Liver (tissue), 10 donors: ENCODE measurements at places on chromosomes 1 and 21. TPM values are rescaled to one million over a fixed set of nuclear protein-coding genes. Genes with fewer than 3 reads are reported as not detected.

DNA sequence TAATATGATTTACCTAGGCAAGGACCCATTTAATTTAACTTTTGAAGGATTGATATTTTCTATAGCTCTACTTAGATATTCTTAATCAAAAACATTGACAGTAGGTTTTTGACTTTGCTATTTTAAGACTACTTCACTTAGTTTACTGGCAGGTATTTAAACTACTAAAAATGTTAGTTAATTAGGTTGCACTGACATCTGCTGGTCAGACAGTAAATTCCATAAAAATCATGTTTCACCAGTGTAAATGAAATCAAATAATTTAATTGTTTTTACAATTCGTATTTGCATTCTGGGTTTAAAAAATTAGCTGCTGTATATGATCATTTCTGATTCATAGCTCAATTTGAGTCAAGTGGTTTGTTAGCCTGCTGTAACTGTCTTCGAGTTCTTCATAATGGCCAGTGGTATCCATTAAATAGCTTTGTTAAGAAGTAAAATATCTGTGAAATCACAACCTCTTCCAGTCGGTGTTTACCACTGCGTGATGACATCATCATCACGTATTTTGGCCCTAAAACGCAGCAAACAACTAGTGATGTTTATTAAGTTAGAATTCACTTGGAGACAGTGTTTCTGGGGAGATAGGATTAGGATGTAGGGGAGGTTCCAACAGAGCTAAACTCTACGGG is 26.2 kb downstream of the EXTL2 start:
- no peak for DNase-seq
- no peak overlapping the region for H3K27ac ChIP-seq
- no peaks in the 10 kb centered on the region for H3K36me3 ChIP-seq
- H3K4me1 ChIP-seq, result no peaks in the 10 kb centered on the region

GRCh38 chr1:205665201-205666045 is 14.9 kb downstream of the SLC45A3 start:
- no peaks in the 10 kb centered on the region for H3K36me3 ChIP-seq
- H3K4me3 ChIP-seq, result no peak overlapping the region
- no peaks in the 10 kb centered on the region for H3K27me3 ChIP-seq
- peak overlapping the region; percentile 94 for H3K27ac ChIP-seq
- DNase-seq, result no peak

GRCh38 chr1:185517808-185518419 is 200.9 kb upstream of the IVNS1ABP start:
- no peaks in the 10 kb centered on the region for H3K4me1 ChIP-seq
- no peak overlapping the region for H3K27ac ChIP-seq
- H3K27me3 ChIP-seq, result no peaks in the 10 kb centered on the region

- no peak for DNase-seq
- H3K27ac ChIP-seq, result no peak overlapping the region
- no peaks in the 10 kb centered on the region for H3K36me3 ChIP-seq
- H3K27me3 ChIP-seq, result no peaks in the 10 kb centered on the region
These were observed 260.6 kb downstream of the SMYD3 start for GRCh38 chr1:246246430-246246829.

DNA sequence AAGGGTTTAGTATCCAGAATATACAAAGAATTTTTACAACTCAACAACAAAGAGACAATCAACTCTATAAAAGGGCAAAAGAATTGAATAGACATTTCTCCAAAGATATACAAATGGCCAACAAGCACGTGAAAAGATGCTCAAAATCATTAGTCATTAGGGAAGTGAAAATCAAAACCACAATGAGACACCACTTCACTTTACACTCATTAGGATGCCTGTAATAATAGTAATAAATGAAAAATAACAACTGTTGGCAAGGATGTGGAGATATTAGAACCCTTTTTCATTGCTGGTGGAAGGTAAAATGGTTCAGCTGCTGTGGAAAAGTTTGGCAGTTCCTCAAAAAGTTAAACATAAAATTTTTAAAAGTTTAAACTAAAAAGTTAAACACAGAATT is 7.0 kb upstream of the ABCD3 start:
- H3K4me3 ChIP-seq, result no peak overlapping the region
- H3K4me1 ChIP-seq, result no peaks in the 10 kb centered on the region
- H3K27ac ChIP-seq, result no peak overlapping the region

- H3K36me3 ChIP-seq, result no peaks in the 10 kb centered on the region
- peaks cover 5% of the 10 kb centered on the region for H3K4me1 ChIP-seq
- H3K27ac ChIP-seq, result no peak overlapping the region
- H3K27me3 ChIP-seq, result peaks cover 15% of the 10 kb centered on the region
These were observed 2.4 kb downstream of the IGSF21 start for GRCh38 chr1:18109756-18110597.

Gene AGMAT
- total RNA-seq, result 83.6 TPM

DNA sequence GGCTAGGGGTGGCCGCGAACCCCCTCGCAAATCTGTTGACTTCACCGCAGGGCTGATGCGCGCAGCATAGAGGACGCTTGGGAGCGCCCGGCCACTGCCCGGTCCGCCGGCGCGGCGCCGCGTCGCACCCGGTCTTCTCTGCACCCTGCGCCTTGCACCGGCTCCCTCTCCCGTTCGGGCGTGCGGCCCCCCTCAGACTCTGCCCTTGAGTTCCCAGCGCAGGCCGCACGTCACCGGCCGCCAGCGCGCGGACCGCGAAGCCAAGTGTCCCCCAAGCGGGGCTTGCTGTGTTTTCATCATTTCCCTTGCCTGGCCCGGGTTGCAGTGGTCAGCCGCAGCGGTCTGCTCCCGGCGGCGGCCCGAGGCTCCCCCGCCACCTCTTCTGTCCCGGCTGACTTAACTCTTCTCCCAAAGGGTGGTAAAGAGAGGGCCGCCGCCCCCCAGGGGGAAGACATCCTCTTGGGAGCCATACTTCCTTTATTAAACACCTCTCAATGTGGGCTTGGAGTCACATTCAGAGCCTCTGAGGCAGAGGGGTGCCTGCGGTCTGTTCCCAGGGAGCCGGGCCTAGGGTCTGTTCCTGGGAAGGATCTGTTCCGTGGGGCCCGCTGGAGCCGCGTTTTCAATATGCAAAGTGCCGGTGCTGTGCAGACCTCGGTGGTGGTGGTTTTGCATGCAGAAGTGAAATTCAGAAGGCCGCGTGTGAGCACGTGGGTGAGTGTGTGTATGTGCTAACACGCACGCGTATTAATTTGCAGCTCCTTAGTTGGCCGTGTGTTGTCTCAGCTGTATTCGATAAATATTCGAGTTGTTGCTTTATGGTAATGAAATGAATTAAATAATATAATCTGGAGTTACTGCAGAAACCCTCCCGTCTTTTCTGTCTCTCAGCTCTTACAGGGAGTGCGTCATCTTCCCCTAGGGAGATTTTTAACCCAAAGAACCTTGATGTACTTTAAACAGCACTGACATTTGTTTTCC is 17.6 kb downstream of the PBX1 start:
- no peaks in the 10 kb centered on the region for H3K36me3 ChIP-seq
- no peaks in the 10 kb centered on the region for H3K27me3 ChIP-seq
- H3K4me3 ChIP-seq, result no peak overlapping the region
- H3K4me1 ChIP-seq, result no peaks in the 10 kb centered on the region
- DNase-seq, result no peak

DNA sequence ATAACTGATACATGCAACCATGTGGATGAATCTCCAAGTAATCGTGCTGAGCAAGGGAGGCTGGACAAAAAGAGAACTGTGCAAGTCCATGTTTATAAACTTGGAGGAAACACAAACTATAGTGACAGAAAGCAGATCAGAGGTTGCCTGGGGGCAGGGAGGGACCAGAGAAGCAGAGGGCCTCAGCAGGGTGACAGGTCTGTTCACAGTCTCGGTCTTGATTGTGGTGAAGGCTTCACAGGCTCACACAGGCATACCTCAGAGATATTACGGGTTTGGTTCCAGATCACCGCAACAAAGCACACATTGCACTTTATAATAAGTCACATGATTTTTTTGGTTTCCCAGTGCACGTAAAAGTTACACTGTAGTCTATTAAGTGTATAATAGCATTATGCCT is 28.5 kb downstream of the ACOT7 start:
- DNase-seq, result no peak
- H3K4me1 ChIP-seq, result peaks cover 19% of the 10 kb centered on the region
- H3K4me3 ChIP-seq, result no peak overlapping the region
- no peak overlapping the region for H3K27ac ChIP-seq

GRCh38 chr1:178457651-178458050 is 39.1 kb downstream of the CLEC20A start:
- no peaks in the 10 kb centered on the region for H3K4me1 ChIP-seq
- H3K36me3 ChIP-seq, result peaks cover 10% of the 10 kb centered on the region
- H3K27ac ChIP-seq, result no peak overlapping the region
- H3K27me3 ChIP-seq, result no peaks in the 10 kb centered on the region
- no peak overlapping the region for H3K4me3 ChIP-seq

Gene FCRL2
- 0.23 TPM for total RNA-seq

Gene LEMD1
- not detected for total RNA-seq

- H3K4me3 ChIP-seq, result no peak overlapping the region
- no peaks in the 10 kb centered on the region for H3K4me1 ChIP-seq
- no peak overlapping the region for H3K27ac ChIP-seq
- no peaks in the 10 kb centered on the region for H3K27me3 ChIP-seq
- DNase-seq, result no peak
These were observed 18.3 kb downstream of the SYNC start for GRCh38 chr1:32684167-32684811.

- H3K4me1 ChIP-seq, result no peaks in the 10 kb centered on the region
- H3K36me3 ChIP-seq, result no peaks in the 10 kb centered on the region
- H3K27me3 ChIP-seq, result peaks cover 6% of the 10 kb centered on the region
- no peak overlapping the region for H3K4me3 ChIP-seq
These were observed 203.6 kb upstream of the GRIK3 start for GRCh38 chr1:37237948-37238347.

DNA sequence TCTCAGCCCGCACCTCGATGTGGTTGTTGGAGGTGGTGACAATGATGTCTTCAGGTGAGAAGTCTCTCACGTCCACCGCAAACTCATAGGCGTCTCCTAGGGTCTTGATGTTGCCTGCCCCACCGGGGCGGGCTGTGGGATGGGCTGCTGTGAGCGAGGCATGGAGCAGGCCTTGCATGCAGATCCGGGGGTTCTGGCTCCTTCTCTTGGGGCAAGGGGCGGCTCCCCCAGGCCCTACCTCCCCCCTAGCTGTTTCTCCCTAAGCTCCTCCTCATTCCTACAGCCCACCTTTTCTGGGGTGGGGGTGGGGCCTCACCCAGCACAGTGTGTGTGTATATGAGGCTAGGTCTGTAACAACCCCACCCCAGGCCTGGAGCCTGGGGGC is 775 bp downstream of the HSPB7 start:
- H3K4me3 ChIP-seq, result no peak overlapping the region
- no peak overlapping the region for H3K27ac ChIP-seq
- peaks cover 7% of the 10 kb centered on the region for H3K4me1 ChIP-seq
- no peaks in the 10 kb centered on the region for H3K27me3 ChIP-seq

- no peaks in the 10 kb centered on the region for H3K36me3 ChIP-seq
- no peak for DNase-seq
- no peaks in the 10 kb centered on the region for H3K27me3 ChIP-seq
These were observed 10.1 kb downstream of the TRAF5 start for GRCh38 chr1:211336775-211337174.

Gene AMPD1
- total RNA-seq, result not detected

Gene FYB2
- 3.3 TPM for total RNA-seq

DNA sequence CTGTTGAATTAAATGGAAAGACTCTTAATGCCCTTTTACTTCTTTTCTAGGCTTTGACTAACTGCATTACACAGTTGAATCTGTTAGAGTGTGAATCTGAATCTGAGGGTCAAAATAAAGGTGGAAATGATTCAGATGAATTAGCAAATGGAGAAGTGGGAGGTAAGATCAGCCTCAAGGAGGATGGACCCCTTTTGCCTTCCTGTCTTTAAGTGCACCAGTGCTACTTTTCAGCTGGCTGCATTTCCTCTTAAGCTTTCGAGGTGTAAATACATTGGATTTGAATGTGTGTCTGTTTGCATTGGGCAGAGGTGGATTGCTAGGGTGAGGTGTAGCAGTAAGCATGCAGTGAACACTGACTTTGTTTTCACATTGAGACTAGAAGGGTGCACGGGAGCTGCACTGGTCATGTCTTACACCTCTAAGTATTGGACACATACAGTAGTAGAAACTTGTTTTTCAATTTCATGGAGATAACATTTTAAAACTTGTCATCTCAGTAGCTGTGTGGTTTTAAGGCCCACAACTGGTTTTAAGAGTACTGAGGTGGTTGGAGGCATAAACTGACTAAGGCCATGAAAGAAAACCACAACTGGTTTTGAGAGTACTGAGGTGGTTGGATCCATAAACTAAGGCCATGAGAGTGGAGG is 35.4 kb downstream of the MIA3 start:
- no peak for DNase-seq
- H3K27me3 ChIP-seq, result no peaks in the 10 kb centered on the region
- H3K4me3 ChIP-seq, result no peak overlapping the region
- H3K36me3 ChIP-seq, result peaks cover 60% of the 10 kb centered on the region
- peaks cover 8% of the 10 kb centered on the region for H3K4me1 ChIP-seq
- no peak overlapping the region for H3K27ac ChIP-seq

DNA sequence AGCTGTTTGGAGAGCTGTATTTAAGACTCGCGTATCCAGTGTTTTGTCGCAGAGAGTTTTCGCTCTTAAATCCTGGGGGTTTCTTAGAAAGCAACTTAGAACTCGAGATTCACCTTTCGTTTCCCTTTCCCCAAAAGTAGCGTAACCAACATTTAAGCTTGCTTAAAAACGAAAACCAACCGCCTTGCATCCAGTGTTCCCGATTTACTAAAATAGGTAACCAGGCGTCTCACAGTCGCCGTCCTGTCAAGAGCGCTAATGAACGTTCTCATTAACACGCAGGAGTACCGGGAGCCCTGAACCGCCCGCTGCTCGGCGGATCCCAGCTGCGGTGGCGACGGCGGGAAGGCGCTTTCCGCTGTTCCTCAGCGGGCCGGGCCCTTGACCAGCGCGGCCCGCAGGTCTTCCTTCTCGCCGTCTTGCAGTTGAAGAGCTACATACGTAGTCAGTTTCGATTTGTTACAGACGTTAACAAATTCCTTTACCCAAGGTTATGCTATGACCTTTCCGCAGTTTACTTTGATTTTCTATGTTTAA is 1.9 kb downstream of the OLIG1 start:
- H3K27me3 ChIP-seq, result peaks cover 16% of the 10 kb centered on the region
- DNase-seq, result no peak
- H3K27ac ChIP-seq, result no peak overlapping the region
- no peaks in the 10 kb centered on the region for H3K36me3 ChIP-seq

- no peaks in the 10 kb centered on the region for H3K27me3 ChIP-seq
- no peaks in the 10 kb centered on the region for H3K4me1 ChIP-seq
- H3K36me3 ChIP-seq, result no peaks in the 10 kb centered on the region
These were observed 68.6 kb upstream of the COG2 start for GRCh38 chr1:230573658-230574057.

Gene S100A7
- not detected for total RNA-seq

DNA sequence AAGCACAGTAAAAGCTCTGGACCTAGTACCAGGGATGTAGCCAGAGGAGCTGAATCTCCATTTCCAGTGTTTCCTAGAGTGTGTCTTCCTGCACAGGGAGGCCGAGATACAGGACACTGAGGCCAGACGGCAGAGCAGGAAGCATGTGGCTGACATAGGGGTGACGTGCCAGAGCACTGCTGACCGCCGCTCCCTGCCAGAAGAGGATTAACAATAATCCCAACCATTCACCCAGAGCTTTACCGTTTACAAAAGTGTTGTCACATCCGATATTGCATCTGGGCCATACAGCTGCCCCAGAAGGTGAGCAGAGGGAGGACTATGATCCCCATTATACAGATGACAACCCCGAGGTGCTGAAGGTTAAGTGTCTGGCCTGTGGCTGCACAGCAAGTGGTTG is 5.8 kb upstream of the CLDN19 start:
- no peak overlapping the region for H3K4me3 ChIP-seq
- DNase-seq, result no peak
- no peaks in the 10 kb centered on the region for H3K27me3 ChIP-seq
- H3K4me1 ChIP-seq, result no peaks in the 10 kb centered on the region

Gene CFAP107
- not detected for total RNA-seq

Gene DCST2
- 0.25 TPM for total RNA-seq

Gene ZNF648
- 0.14 TPM for total RNA-seq

Gene FAM72B
- 10.0 TPM for total RNA-seq

Gene LCE2C
- total RNA-seq, result not detected

GRCh38 chr1:239823852-239824251 is 267.8 kb upstream of the FMN2 start:
- H3K27ac ChIP-seq, result no peak overlapping the region
- H3K36me3 ChIP-seq, result no peaks in the 10 kb centered on the region
- no peaks in the 10 kb centered on the region for H3K4me1 ChIP-seq
